ENCODE measurements at places on chromosomes 4 and X.
A peak's percentile ranks its signal among the peaks of the same experiment; 100 is the strongest.

DNA sequence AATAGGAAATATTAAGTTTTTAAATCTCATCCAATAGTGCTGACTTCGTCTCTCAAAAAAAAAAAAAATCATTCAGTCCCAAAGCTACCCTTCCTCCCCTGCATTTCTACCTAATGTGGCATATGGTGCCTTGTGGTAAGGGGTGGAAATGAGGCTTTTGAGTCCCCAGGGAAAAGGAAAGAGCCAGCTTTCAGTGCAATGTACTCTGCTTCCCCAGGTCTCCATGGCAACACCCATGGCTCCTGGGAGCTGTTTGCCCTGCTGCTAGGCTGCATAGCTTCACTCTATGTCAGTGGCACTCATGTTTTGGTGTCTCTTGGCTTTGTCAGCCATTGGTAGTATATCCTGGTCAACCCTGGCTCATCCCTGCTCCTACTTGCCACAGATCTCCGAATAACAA lies 175.9 kb downstream of the SLC39A8 start:
- no peak for DNase-seq

DNA sequence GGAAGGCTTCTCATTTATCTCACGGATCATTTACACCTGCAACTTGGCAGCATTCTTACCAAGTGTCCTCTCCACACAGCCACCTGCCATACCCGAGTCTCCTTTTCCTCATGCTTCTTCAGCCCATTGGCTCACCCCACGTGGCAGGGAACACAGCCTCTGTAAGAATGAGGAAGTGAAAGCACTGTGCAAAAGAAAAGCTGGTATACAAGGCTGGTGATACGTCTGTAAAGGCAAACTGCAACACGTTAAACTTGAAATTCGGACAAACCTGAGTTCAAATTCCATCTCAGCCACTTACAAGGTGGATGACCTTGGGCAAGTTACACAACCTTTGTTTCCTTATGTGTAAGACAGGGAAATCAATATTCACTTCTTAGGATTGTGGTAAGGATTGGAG lies 164.0 kb upstream of the RASGEF1B start:
- peak; percentile 43 for DNase-seq

DNA sequence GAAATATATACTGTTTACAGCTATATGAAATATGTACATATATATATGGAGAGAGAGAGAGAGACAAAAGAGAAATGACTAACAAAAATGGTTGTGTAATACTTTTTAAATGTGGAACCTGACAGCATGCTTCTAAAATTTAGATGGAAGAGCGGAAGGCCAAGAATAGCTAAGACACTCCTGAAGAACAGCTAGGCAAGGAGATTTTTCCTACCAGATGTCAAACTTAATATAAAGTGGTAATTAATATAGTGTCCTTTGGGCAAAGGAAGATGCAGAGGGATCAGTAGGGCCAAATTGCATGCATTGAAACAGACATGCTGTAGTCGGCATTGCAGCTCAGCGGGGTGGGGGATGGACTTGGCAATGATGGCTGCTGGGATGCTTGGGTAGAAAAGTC lies 45.2 kb downstream of the ADD1 start:
- no peak for DNase-seq

DNA sequence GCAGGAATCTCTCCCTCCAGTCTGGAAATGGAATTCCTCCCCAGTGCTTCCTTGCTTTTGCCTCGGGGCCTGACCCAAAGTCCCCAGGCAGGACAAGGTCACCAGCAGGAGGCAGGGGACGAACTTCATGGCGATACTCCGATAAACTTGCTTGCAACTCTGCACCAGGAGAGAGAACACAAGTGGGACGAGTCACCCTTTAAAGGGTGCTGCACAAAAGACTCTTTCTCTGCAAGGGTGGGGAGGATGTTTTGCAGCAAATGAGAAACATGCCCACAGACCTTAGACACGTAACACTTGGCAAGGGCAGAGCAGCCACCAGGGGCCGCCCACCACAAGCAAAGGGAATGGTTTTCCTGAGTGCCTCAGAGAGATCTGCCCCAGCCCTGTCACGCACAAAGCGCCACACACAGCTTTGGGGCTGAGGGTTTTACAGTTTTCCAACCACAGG lies at the start of gene FGFBP2:
FGFBP2 (minus strand) TSS at position 175 of the 451 bp plus-strand sequence; CDS start at position 129, 46 bp downstream.
- no peak for DNase-seq

- DNase-seq: no peak
These were observed 10.8 kb downstream of the DAPP1 start for GRCh38 chr4:99827454-99827853.
